ENCODE measurements at places on chromosomes 7 and 10.

GRCh38 chr10:132647424-132647823 is 109.8 kb downstream of the INPP5A start:
- DNase-seq = no peak

DNA sequence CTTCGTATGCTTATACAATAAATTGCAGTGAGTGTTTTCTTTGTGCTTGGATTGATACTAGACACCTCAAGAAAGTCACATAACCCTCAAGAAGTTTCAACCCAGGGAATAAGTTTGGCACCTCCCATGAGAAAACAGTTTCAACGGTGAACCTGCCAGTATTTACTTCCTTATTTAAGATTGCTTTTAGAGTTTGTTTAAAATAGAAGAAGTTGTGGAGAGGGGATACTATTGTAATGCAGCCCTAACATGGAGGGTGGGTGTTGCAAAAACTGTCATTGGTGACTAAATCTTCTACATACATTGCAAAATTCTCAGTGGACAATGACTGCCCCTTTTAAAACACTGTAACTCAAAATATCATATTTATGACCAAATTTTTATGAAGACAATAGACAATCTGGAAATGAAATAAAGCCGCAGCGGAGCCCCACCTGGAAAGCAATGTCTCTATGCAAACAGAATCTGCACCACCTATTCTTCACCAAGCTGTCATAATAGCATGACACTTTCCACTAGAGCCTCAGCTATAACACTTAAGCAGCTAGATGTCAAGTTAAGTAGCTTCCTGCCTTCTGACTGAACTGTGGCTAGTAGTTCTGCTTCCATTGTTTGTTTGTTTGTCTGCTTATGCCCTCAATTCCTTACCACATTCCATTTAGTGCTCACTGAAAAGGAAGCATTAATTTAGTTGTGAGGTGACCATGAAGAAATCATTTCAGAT is 98.2 kb downstream of the MDFIC start:
- DNase-seq = no peak

GRCh38 chr10:4384245-4384644 is 441.8 kb upstream of the AKR1E2 start:
- DNase-seq = no peak

DNA sequence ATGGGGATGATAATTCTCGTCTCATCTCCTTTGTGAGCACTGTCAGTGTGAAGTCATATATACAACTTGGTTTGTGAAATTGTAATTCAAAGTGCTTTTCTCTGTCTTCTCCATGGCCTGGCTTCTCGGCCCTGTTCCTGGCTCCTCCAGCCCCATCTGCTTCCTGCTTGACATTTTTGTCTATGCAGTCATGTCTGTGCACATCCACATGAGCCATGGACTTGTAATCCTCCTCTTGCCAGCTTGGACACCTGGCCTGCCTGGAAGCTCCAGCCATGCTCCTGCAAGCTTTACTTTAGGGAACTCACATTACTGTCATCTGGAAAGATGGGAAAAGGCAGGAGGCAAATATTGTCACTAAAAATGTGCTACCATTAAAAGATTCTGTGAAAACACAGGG is 576.0 kb upstream of the DPP6 start:
- no peak for DNase-seq

- DNase-seq = no peak
Measured at GRCh38 chr10:60291344-60291930, 98.2 kb downstream of the ANK3 start.

DNA sequence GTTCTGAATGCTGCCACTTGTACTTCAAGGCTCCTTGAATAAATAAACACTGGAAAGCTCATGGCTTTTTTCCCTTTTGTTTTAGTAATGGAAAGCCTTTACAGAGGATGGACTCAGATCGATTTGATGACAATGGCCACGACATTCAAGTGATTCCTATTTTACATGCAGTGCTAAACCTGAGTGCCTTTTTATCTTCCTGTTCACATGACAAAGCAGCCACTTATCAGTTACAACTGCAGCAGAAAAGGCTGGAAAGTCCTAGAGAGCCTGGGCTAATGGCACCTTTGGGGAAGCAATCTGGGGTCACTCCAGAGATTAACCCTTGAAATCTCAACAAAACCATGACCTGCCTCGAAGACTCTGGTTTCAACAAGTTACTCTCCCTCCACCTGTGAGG is 249.0 kb upstream of the AUTS2 start:
- DNase-seq = no peak

DNA sequence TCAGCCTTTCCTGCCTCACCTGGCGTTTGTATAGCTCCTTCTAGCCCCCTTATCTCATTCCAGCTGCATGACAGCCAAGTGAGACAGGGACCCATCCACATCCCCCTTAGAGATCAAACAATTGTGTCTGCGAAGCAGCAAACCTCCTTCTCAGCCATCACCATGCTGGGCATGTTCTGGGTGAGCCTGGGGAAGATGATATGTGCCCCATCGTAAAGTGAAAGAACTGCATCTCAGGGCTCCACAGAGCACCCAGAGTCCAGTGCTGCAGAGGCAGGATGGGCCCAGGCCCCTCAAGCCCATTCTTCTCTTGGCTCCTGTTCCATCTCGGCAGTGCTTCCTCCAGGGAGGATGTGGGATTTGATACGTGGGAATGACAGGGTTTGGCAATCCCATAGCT is 43.2 kb downstream of the FIGNL1 start:
- no peak for DNase-seq

GRCh38 chr7:85095806-85096205 is 91.0 kb downstream of the SEMA3D start:
- DNase-seq = no peak

DNA sequence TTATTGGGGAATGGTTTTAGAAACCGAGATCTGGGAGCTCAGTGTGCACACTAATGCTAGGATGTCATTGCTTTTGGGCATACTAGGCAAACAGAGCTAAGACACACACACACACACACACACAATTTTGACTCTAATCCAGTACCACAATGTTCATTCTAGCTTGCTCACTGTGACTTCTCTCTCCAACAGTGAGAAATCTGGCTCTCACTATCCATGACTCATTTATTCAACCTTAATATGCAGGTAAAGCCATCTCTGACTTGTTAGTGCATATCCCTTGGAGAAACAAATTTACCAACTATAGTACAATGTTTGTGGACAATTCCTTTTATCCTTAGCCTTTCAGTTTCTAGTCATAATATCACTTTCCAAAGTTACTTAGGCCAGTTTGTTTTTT is 5.9 kb upstream of the BMS1 start:
- DNase-seq = no peak

GRCh38 chr10:100631192-100631591 is 95.4 kb downstream of the HIF1AN start:
- DNase-seq = no peak

GRCh38 chr10:58920655-58921003 is 255.8 kb upstream of the PHYHIPL start:
- no peak for DNase-seq

- no peak for DNase-seq
Measured at GRCh38 chr10:50343702-50344331, 92.5 kb upstream of the ASAH2 start.

DNA sequence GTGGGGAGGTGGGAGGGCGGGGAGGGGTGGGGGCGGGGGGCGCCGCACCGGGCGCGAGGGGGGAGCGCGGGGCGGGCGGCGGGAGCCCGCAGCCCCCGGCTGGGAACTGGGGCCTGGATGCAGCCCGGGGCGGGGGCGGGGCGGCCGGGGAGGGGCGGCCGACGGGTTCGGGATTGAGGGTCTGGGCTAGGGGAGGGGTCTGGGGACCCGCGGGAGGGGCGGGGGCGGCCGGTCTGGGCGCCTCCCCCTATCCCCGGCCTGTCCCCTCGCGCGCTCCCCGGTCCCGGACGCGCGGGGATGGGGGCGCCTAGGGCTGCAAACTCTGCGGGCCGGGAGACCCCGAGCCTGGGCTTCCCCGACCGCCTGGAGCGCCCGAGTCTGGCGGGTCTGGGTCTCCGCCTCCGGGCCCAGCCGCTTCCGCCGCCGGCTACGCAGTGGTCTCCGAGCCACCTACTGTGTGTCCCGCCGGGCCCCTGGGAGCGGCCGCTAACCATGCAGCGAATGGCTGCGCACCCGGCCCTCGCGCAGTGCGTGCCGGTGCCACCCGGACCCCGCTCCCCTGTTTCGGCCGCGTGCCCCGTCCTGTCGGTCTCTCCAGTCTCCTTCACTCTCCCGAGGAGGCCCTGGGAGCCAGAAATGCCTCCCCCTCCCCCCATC is 375 bp upstream of the FGF8 start:
- DNase-seq = no peak

GRCh38 chr7:19989906-19990305 is 216.5 kb upstream of the TMEM196 start:
- DNase-seq = no peak

DNA sequence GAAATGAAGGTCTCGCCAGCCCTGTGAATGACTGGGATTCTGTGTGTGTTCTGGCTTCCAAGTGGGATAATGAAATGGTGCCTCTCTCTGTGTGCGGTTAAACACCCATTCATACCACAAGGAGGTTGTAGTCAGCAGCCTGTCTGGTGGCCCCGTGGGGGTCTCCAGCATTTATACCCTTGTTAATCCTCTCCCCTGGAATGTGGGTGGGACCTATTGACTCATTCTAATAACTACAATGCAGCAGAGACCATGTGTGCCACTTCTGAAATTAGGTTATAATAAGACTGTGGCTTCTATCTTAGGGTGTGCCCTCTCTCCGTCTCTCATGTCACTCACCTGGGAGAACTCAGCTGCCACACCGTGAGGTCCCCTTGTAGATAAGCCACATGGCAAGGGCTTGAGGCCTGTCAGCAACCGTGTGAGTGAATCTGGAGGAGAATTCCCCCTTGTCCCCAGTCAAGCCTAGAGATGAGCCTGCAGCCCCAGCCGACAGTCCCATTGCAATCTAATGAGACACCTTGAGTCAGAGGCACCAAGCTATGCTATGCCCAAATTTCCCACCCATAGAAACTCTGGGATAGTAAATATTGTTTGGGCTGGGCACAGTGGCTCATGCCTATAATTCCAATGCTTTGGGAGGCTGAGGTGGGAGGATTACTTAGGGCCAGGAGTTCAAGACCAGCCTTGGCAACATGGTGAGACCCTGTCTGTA is 106.8 kb downstream of the GALNT17 start:
- no peak for DNase-seq

- no peak for DNase-seq
Measured at GRCh38 chr10:23110722-23111516, 15.5 kb downstream of the MSRB2 start.

DNA sequence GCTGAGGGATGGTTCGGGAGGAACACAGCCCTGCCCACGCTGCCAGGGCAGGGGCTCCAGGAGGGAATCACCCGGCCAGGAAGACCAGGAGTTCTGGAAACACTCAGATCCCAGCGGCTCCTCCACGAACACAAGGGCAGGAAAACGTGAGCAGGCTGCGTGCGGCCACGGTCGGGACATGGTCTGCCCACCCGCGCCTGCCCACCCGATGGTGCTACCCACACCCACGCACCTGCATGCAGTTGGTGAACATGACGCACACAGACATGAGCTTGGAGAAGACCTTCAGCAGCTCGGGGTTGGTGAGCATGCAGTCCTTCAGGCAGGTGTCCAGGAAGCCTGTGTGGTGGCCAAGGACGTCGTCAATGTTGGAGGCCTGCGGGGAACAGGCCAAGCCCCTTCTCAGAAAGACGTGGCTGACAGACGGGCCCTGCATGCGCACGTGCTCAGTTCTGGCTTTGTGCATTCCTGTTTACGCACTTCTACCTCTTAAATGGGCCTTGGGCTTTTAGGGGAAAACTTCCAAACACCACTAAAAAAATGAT is 6.2 kb upstream of the ADAM8 start:
- DNase-seq = no peak

DNA sequence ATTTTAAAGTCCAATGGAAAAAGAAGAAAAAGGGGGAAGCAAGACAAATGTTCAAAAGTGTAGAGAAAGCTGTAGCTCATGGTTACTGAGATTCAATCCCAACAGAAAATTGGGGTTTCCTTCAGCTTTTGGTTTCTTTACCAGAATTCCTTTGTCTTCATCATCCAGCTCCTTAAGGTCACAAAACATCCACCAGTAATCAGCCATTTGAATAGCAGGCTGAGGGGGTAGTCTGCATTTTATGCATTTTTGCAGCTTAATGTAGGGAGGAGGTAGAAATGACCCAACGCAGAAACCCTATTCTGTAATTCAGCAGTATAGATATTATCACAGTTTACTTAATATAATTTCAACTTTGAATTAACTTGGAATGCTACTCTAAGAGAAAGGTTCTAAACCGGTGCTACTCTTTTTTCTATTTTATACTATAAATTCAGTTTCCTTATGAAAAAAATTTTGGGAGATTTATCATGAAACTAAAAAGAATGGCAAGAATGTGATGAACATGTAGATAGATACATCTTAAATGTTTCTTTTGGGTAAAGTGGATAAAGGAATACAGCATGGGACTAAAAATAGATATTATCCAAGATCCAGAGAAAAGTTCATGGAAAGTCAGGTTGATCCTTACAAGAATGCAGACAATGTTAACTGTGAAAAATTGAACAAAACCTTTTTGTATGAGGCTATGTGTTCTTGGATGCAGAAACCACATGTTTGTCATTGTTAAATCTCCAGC is 596.9 kb downstream of the PHTF2 start:
- DNase-seq = no peak

DNA sequence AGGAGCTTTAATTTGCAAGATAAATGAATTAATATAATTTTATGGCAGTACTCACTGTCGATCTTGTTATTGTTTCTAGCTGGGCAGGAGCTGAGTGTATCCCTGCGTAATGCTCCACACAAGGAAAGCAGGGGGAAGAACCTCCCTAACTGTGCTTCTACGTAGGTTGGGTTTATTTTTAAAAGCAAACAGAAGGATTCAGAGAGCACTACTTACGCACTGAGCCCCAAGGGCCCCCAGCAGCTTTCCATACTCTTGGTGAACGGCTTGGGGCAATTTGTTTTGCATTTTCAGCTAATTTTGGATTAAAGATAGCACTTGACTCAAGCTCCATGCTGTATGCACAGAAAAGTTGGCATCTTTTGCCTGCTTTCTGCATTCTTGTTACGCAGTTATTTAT is 9.6 kb downstream of the DUSP5 start:
- DNase-seq = no peak

DNA sequence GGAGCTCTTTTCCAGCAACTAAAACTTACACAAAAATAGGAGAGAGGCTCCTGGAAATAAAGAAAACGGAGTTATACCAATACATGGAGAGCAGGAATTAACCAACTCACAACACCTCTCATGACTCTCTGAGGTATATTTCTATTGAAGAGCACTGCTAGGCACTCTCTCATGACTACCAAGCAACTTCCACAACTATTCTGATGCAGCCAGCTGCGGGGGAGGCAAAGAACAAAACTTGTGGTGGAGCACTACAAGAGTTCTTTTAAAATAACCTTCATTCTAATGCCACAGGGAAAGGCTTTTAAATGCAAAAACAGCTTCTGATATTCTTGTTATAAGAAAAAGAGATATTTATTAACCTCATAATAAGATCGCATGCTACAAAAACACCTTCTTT is 140.7 kb downstream of the SLC25A13 start:
- no peak for DNase-seq
